NCI-H1092 (cell line): ENCODE measurements at places on chromosomes 3 and 15.

DNA sequence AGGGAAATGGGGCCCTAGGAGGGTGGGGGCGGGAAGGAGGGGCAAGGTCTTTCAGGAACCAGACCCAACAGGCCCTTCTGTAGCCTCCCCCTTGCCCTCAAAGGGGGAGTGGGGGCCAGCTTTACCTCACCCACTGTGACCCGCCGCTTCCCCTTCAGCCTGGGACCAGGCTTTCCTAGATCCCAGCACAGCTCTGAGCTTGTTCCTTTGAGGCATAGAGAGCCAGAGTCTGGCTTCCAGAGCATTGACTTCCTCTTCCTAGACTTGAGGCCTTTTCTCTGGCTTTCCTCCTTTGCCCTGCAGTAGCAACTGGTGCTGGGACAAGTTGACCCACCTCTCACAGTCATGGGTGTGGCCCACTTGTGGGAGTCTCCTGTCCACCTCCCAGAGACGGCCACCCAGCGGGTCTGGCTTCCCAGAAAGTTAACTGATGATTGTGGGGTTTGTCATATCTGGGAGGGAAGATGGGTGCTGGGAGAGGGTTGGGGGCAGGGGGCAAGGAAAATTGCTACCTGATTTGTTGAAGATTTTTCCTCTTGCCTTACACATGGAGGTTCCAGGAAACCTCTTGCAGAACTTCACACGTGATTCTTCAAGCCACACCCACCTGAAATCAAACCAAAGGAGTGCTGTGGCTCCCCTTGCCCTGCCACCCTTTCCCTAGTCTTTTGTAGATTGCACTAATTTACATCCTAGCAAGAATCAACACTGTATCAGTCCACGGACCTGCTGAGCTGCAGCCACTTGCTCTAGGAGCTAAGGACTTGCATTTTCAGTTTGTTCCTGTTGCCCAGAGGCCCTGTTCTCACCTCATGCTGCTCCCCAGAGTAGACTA lies 4.1 kb upstream of the CHST14 start:
- no peak for DNase-seq

GRCh38 chr3:168989396-168989795 lies 674.1 kb downstream of the MECOM start:
- DNase-seq = no peak

DNA sequence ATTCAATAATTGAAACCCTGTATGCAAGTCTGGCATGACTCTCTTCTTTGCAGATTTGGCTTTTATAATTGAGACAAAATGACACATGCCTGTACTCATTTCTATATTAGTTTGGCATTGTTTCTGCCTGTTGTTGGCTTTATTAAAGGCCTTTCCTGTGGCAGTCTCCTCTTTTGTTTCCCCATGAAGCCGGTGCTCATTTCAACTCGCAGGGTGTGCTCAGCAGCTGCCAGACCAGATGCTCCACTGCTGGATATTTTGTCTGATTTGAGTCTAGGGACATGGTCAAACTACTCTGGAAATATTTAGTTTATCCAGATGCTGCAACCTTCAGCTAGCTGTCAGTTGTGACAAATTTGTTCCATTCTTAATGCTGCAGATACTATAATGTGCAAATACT lies 445.3 kb downstream of the NAALADL2 start:
- DNase-seq = no peak

DNA sequence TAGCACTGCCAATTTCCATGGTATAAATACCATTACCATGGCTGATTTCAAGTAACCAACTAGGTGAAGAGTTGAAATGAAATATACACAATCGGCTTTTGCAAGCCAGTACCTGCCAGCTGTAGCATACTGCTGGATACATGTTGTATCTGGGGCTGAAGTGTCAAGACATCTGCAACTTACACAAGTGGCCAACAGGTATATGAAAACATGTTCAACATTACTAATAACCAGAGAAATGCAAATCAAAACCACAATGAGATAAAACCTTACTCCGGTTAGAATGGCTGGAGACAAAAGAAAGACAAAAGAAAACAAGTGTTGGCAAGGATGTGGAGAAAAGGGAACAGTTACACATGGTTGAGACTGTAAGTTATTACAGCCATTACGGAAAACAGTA lies 11.6 kb downstream of the ATOSA start:
- no peak for DNase-seq

GRCh38 chr15:28986108-28986507 lies 100.3 kb downstream of the APBA2 start:
- DNase-seq = no peak

GRCh38 chr3:130828948-130829947 lies 64.6 kb upstream of the ATP2C1 start:
- peak; percentile 40 for DNase-seq

DNA sequence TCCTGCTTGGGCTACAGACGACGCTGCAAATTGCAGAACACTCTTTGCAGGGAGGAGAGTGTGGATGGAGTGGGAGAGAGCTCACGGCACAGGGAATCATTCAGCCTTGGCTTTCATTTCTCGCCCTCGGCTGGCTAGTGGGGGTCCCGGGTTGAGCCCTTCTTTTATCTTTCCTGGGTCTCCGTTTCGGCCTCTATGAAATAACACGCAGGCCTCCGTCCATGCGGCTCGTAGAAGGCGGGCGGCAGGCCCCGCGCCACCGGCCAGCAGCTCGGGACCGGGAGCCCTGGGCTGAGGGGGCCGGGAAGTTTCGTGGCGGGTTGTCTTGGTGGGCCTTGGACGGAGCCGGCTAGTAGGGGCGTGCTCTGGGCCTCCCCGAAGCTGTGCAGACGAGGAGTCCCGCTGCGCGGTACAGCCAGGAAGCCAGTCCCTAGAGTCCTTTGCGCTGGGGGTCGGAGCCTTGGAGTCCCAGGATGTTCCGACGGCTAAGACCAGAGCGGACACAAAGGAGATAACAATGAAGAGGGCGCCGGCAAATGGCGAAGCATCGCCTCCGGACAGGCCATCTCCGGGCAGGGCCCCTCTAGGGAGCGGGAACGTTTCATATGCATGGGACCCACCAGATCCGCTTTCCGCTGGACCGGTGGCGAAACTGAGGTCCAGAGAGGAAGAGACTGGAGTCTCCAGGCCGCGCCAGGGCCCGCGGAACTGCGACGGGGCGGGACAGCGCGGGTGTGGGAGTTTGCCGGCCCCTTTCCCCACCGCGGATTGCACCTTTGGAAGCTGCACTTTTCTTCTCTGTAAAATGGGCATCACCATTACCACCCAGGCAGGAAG lies 4.3 kb downstream of the RNU6-1 start:
- DNase-seq = no peak

DNA sequence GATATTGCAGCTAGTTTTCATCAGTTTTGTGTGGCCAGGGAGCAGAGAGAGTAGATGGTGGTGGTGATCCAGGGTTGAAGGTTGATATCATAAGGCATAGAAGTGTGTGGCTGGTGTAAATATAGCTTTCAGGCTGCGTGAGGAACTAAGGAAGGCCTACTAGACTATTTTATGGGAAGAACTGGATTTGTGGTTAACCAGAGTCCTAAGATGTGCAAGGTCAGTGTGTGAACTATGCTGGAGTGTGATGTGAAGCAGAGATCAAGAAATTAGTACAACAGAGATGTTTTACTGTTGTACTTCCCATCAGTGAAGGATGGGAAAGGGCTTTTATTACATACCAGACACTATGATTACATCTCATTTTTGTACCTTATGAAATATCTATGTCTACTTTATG lies 41.5 kb downstream of the MAPK6 start:
- no peak for DNase-seq

GRCh38 chr15:101014921-101015841 lies 96.0 kb downstream of the LRRK1 start:
- peak; percentile 25 for DNase-seq

DNA sequence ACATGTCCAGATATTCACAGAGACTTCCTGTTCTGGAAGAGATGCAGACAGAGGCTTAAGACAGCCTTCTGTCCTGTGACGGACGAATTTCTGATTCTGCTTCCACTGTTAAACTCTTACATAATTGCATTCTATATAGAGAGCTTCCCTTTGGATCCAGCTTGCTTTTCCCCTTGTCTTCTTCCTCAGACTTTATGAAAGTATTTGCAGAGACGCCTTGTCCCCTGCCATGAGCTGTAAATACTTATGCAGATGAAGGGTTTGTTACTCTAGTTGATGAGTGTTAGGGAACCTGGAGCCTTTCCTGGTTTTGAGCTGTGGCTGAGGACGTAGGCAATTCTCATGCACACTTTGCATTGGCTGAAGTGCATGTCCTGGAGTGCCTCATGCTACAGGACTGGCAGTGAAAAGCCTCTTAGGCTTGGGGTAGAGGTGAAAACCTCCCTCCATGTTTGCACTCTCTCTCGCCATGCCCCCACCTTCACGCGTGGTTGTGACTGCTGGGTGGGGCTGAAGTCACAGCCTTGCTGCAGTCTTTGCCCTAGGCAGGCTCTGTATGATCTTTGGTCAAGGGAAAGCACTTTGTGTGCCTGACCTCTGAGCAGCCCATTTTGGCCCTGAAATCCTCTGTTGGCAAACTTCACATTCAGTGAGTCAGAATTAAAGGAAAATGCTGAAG lies 286.6 kb downstream of the PTPRG start:
- no peak for DNase-seq

- no peak for DNase-seq
These were observed 52.4 kb downstream of the SLC9A9 start for GRCh38 chr3:143795874-143796273.

DNA sequence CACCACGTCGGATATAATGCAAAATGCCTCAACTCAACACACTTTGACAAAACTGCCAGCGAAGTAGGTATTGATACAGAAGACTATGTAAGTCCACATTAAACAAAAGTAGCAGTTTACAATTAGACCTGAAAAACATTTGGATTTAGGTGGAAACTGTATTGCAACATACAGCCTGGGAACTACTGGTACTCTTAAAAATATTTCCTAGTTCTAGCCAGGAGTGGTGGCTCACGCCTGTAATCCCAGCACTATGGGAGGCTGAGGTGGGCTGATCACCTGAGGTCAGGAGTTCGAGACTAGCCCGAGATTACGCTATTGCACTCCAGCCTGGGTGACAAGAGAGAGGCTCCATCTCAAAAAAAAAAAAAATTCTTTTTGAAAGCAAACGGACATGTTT lies 246.2 kb downstream of the ZBTB20 start:
- DNase-seq = no peak

- no peak for DNase-seq
These were observed 138.2 kb downstream of the TPRA1 start for GRCh38 chr3:127452321-127452821.

GRCh38 chr3:126917232-126917804 lies 65.6 kb upstream of the PLXNA1 start:
- DNase-seq = no peak

- no peak for DNase-seq
These were observed 297.9 kb downstream of the OTOL1 start for GRCh38 chr3:161794551-161794950.

GRCh38 chr3:179801856-179802255 lies 149.0 kb downstream of the USP13 start:
- no peak for DNase-seq

- no peak for DNase-seq
These were observed 89.1 kb downstream of the XXYLT1 start for GRCh38 chr3:195181741-195182469.

- DNase-seq = no peak
These were observed 95.8 kb downstream of the RAP2B start for GRCh38 chr3:153257673-153258351.

GRCh38 chr3:32153414-32154204 lies 47.2 kb downstream of the GPD1L start:
- no peak for DNase-seq

DNA sequence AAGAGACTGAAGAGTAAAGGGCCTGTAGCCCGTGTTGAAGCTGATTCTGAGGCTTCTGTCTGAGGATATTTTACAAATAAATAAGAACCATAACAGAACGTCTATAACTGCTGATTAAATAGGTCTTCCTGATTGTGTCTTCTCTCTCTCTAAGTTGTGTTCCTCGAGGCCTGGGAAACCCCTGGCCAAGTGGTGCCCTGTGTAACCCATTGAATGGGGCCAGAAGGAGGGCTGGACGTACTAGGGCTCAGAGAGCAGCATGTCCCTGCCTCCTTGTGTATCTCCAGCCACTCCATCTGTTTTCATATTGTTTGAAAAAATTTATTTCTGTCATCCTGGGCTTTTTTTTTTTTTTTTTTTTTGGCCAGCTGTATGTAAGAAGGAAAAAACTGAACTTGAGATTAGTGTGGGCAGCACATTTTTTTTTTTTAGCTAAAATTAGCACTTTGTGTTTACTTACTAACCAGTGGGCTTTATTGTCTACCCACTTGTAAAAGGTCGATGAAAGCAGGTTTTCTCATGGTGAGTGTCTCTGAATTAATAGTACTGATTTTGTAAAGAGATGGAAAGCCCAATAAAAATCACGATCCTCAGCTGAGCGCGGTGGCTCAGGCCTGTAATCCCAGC lies 10.7 kb downstream of the DHX30 start:
- DNase-seq = no peak

DNA sequence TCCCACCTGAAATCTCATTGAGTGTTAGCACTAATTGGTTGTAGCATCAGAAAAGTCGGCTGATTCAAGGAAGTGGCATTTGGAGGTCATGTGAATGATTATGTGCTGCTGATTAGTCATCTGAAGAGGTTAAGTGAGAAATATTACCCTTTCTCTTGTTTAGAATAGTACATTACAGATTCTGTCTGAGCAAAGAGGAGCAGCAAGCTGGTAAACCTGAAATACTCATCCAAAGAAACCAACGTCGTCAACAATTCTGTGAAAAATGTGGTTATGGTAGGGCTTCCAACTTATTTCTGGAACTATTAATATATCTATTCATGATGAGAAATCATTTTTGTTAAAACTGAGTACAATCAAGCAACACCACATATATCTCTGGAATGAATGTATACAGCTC lies 1024.9 kb downstream of the TUSC7 start:
- no peak for DNase-seq

- DNase-seq = no peak
These were observed 5.0 kb downstream of the DCP1A start for GRCh38 chr3:53342353-53342752.

- DNase-seq = no peak
These were observed 429.3 kb downstream of the GRM7 start for GRCh38 chr3:7290077-7290825.

- no peak for DNase-seq
These were observed 148.6 kb downstream of the MEIS2 start for GRCh38 chr15:36951731-36952247.

- no peak for DNase-seq
These were observed 188.3 kb downstream of the CFAP20DC start for GRCh38 chr3:58861551-58861950.

DNA sequence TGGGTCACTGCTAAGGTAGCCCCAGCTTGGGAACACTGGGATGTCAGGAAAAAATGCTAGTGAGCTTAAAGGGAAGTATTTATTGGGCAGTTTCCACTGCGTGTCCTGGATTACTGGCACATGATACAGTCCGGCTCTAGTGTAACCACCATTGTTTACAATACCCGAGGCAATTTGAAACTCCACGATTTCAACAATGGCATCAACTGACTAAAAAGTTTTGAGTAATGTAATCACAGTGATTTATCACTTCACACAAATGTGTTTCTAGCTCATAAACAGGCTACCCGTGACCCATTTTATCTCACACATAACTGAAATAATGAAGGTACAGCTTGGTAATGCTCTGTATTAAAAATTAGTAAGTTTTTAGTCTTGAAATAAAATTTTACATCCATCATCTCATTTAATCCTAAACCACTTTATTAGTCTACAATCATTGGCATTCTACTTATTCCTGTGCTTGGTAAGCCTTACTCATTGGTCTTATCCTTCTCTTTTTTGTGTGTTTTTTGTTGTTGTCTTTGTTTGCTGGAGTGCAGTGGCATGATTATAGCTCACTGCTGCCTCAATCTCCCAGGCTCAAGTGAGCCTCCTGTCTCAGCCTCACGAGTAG lies 7.6 kb downstream of the ZMAT3 start:
- no peak for DNase-seq
